AML-193 (cell line): ENCODE measurements at places on chromosomes 2 and 18.

- DNase-seq = no peak
Measured at GRCh38 chr2:181454686-181455450, 2.3 kb upstream of the ITGA4 start.

DNA sequence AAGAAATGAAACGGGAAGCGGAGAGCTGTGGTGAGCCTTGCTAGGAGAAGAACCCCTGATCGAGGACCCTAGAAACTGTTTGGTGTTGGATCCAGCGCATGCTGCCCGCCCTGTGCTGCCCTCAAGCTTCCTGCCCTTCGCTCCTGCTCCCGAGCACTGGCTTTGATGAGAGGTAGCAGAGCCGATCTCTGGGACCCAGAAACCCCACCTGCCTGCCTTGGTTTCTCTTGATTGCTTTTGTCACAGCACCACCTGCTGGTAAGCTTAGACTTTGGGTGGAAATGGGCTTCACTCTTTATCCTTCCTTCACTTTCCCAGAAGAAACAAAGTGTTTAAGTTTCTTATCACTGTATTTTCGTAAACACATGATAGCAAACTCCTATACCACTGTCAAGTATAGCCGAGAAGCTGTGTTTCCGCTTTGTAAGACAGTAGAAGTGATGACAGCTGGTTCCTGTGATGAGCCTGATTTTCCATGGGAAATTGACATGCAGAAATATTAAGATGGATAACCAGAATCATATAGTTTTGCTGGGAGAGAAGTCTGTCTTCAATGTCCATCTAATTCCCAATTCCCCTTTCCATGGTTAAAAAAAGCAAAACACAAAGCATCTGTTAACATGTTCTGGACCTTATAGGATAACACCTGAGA, 267.4 kb downstream of the PHLPP1 start:
- peak; percentile 42 for DNase-seq

DNA sequence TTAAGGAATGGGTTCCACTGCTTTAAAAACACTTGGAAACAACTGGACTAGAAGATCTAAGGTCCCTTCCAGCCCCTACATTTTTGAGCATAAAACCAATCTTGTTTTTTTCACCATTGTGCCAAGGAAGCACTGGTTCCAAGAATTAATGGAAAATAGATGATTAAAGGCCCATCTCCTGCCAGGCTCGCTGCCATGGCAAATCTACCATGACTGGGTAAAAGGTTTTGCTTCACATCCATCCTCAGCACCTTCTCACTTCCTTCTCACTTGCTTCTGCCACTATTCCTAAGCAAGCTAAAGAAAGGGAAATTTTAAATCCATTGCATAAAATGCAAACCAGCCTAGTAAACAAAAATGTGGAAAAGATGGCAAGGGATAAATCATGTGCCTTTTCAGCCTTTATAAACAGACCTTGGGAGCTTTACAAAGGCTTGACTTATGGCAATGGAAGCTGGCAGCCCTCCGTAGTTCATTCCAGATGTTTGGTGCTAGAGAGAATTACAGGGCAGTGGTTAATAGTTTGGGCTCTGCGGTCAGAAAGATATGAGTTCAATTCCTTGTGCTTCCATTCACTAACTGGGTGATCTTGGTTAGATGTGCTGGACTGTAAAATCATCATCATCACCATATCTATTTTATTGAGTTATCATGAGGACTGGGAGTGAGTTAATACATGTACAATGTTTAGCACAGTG, 27.0 kb upstream of the ST3GAL5 start:
- DNase-seq = no peak

DNA sequence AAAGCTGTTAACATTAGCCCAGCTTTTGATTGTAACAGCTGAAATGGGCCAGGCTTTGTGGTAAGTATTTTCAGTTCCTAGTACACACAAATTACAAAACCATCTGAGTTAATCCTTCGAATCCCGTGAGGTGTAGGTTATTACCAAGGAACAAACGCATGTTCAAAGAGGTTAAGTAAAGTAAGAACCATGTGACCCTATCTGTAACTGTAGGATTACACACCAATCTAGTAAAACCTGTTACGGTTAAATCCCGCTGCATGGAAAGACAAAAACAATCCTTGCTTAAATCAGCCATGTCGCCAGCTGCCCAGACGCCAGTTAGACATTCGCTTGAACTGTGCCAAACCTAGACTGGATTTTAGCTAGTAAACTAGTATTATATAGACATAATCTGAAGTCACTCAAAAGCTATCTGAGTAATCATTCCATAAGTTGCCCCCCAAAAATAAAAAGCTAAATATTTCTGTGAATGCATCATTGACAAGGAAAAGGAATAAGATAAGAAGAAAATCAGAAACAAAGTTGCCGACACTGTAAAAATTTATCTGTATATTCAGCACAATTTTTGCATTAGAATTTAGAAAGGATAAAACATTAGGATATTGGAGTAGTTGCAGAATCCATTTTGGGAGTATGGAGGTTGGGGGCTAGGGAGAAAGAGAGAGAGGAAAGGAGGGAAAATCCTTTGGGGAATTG, 638.0 kb downstream of the CNTNAP5 start:
- DNase-seq = no peak

DNA sequence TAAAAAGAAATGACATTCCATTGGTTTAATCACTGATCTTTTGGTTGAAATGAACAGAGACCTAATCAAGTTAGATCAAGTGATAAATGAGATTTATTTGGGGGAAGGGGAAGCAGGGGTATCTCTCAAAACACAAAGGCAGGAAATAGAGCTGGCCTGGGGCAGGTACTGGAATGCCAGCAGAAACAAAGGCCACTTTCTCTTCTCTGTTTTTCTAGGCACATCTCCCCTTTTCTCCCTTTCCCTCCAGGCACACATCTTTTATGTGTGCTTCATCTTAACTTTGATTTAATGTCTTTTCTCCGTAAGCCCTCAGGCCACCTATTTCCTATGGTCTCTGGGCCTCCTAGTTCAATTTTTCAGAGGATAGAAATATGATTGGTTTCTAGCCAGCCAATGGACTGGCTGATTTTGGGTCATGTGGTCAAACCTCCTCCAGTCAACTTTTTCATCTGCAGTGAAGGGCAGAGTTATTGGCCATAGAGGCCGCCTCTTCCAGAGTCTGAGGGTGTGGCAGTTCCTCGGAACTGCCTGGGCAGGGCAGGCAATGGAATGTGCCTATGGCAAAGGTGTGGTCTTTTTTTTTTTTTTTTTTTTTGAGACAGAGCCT, 58.9 kb upstream of the FAM136A start:
- no peak for DNase-seq

DNA sequence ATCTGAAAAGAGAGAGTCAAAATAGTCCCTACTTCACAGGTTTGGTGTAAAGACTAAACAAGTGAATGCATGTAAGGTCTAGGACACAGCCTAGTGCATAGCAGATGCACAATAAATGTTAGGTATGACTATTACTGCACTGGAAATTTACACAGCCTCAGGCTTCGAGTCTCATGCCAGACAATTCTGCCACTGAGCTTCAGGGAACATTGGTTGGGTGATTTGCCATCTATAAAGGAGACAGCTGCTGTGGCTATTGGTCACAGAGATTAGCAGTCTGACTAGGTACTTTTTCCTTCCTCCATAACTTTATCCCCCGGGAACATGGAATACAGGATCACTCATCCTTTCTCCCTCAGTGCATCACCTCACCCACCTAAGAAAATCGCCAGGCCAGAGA, 89.2 kb downstream of the FAM124B start:
- DNase-seq = no peak

- DNase-seq = no peak
Measured at GRCh38 chr2:10572701-10573100, 117.1 kb downstream of the NOL10 start.

GRCh38 chr2:79116997-79117928, 3.0 kb upstream of the REG1A start:
- DNase-seq = no peak

- no peak for DNase-seq
Measured at GRCh38 chr18:58640428-58640805, 11.5 kb upstream of the ALPK2 start.

GRCh38 chr18:36629138-36629530, 199.7 kb downstream of the TPGS2 start:
- DNase-seq = no peak

DNA sequence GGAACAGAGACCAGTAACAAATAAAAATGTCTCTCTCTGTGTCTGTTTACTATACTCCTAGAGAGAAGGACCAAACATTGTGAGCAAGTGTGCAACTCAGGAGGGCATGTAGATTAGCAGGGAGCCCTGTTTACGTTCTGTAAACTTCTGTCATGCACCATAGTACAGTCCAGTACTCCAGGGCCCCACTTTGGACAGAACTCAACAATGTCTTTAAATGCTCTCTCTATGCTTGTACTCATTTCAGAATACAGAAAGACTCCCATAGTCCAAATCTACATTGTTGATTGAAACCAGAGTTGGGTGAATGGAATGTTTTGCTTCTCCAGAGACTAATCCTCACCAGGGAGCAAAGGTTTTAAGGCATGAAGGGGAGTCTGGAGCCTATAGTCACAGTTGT, 934.8 kb downstream of the NRXN1 start:
- DNase-seq = no peak

DNA sequence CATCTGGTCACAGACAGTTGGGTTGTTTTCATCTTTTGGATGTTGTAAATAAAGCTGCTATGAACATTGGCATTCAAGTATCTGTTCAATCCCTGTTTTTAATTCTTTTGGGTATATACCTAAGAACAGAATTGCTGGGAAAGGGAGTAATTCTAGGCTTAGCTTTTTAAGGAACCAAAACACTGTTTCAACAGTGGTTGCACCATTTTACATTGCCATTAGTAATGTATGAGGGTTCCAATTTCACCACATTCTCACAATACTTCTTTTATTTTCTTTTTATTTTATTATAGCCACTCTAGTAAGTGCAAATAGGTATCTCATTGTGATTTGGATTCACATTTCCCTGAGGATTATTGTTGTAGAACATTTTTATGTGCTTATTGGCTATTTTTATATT, 108.9 kb upstream of the GLS start:
- DNase-seq = peak; percentile 1
